Large intestine (tissue), 12 donors: ENCODE measurements at places on chromosomes 3 and 15. TPM values are rescaled to one million over a fixed set of nuclear protein-coding genes. Genes with fewer than 3 reads are reported as not detected.

- DNase-seq = peak; percentile 30
Observed at GRCh38 chr3:154121701-154122551, 736 bp downstream of the ARHGEF26 start.

- DNase-seq = no peak
Observed at GRCh38 chr3:9229325-9229724, 20.1 kb downstream of the SRGAP3 start.

GRCh38 chr15:48289628-48290027, 41.6 kb upstream of the DUT start:
- DNase-seq = no peak

DNA sequence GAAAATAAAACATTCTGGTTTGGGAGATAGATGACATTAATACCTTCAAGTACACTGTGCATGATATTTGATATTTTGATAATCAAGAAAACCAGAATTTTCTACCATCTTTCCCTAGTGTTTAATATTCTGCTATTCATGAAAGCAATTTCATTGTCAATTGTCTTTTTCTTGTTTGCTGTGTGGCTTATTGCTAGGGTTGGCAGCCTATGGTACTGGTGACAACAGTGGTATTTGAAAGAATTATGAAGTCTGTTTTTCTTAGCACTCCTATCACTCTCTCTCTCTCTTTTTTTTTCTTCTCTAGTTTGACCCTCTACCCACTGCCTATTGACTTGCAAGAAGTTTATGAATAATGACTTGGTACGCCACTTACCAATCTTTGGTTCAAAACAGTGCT, 15.4 kb downstream of the RNF13 start:
- no peak for DNase-seq

GRCh38 chr3:185837414-185837813, 12.6 kb upstream of the IGF2BP2 start:
- DNase-seq = no peak

DNA sequence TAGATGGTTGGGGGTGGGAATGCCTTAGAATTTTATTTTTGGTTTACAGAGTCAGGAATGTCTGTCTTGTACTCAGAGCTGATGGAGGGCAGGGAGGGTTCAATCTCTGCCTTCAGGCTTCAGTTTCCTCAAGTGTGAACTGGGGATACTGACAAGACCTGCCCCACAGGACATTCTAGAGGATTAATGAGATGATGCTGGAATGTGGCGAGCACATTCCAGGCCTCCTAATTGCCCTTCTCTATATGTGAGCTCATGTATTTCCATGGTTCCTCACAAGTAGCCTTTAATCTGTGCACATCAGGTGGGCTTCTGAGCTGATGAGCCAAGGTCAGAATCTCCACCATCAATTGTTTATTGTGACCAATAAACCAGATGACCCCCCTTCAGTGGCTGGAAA, 90.4 kb downstream of the CACNA2D3 start:
- DNase-seq = no peak

DNA sequence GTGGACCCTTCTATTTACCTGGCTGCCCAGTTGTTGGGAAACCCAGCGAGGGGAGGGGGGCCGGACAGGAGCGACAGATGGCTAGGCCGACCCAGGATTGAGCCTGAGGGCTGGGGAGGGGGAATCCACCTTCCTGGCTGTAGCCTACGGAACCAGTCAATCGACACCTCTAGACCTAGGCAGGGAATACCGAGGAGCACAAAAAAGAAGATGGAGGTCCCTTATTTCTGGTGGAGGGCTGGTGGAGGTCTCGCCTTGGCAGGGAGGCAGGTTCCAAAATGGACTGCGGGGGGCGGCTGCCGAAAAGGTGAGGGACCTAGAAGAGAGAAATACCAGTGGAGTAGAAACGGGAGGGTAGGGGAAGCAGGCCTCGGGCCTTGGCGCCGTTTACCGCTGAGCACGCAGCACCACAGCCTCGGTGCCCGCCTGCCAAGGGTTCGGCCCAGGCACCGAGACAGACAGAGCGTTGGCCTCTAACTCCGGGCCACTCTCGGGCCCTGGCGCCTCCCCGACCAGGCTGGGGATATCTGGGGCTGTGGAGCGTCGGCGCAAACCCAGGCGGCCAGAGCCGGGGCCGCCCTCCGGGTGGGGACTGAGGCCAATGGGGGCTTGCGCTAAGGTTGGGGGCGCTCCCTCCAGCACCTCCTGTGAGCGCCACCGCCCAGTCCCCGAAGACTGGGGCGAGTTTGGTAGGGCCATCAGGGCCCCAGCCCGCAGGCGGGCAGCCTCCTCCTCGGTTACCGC, 1.6 kb downstream of the ANKRD63 start:
- DNase-seq = no peak

DNA sequence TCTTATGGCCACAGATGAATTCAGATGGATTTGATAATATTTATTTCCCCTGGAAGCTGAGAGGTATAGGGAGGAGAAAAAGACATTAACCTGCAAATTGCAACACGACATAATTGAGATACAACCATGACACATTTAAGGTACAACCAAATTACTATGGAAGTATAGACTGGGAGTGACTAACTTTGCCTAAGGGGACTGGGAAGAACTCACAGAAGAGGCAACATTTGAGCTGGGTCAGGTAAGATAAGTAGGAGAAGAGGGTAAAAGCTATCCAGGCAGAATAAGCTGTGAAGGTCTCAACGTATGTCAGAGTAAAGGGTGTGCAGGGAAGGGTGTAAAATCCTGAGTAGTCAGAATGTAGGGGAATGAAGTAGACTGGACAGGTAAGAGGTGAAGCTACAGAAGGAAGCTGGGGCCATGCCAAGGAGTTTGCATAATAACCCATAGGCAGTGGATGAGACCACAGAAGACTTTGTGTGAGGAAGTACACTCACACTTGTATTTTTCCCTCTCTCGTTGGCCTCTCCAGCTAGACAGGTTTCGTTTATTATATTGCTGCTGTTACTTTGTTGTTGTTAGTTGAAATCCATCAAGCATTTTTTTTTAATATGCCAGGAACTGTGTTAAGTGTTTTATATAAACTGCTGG, 28.0 kb upstream of the PTX3 start:
- no peak for DNase-seq

DNA sequence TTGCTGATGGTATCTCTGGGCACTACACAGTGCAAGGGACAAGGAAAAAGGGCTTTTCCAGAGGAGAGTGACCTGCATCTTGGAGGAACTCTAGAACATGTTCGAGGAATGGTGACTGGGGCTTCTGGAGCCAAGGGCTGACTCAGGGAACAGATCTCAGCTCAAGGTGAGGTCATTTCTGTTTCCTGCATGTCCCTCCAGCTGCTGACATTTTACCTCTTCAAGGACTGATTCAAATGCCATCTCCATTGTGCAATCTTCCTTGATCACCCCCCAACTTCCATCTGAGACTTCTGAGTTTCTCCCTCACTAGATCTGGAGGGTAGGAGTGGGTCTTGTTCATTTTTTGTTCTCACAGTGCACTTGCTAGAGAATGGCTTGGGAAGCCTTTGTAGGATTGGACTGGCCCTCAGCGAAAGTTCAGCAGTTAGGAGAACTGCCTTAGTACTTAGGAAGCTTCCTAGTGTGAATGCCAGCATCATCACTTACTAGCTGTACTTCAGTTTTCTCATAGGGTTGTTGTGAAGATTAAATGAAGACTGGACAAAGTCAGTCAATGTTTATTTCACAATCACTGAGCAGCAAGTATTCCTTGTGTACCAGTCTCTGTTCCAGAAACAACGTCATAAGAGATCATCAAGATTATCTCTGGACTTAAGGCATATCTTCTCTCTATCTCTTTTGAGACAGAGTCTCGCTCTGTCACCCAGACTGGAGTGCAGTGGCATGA, 2.6 kb upstream of the IDH3A start:
- DNase-seq = no peak

GRCh38 chr3:67947808-67948508, 293.5 kb upstream of the SUCLG2 start:
- no peak for DNase-seq

DNA sequence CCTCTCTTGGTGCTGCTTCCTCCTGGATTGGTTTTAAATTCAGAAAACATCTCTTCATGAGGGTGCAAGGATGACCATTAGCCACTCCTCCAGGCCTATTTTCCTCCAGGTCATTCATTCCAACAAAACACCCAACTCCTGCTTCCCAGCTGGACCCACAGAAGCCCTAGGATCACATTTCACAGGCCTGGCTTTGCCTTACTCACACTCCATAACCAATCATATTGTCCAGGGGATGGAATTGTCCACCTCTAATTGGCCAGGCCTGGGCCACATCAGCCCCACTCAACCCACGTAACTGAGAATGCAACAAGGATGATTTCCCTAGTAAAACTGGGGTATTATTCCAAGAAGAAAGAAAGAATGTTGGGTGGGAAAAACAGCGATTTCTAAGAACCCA, 616.7 kb upstream of the SUCLG2 start:
- DNase-seq = no peak

GRCh38 chr3:3082234-3082924, 27.8 kb downstream of the IL5RA start:
- no peak for DNase-seq

DNA sequence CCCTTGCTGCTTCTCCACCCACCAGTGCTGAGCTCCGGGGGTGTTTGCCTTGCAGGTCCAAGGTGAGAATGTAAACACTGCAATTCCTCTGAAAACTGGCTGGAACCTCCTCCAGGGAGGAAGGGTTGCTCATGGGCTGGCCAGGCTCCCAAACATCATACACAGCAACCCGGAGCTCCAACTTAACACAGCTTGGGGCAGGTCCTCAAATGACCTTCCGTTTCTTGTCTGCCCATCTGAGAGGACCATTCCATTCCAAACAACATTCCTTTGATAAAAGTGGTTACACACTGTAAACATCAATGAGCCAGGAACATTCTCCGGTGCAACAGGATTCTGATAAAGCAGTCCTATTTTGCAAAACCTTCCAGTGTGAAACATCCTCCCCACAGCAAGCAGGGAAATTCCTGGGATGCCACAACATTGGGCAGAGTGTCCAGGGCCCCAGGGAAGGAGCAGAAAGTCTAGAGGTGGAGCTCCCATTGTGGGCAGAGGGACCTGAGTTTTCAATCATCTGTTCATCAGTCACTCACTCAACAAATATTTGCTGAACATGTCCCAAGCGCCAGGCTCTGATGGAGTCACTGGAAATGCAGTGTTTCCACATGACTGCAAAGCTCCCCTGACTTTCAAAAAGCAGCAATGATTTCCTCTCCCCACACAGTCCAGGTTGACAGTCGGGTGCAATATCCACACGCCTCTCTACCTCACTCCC, 7.3 kb upstream of the HEG1 start:
- no peak for DNase-seq

DNA sequence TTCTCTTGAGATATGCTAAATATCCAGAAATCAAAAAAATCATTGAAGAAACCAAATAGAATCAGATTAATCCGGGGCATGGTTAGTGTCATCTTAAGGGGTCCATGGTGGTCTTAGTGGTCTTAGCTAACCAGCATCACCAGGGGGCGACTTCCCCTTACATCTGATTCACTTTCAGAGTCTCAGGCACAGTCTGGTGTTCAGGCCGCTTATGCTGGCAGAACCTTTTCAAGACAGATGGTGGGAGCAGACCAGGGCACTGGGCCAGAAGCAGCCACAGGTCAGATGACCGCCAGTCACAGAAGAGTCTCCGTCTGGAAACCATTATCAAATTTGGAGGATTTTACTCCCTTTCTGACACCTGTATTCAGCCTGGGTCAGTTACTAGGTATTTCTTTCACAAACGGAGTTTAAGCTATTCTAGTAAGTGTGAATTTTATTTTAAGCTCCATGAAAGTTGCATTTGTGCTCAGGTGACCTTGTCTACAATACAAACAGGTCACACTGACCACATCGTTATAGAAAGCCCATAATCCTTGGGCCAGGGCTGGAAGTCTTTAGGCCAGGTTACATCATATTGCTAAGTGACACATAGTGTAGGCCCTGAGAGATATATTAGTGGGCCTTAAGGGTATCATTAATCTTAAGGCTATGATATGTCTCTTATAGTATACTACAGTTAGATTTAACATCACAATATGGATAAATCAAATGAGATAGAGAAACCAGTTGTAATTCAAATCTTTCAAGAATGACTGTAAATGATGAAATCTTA, 365.5 kb downstream of the GBE1 start:
- no peak for DNase-seq

DNA sequence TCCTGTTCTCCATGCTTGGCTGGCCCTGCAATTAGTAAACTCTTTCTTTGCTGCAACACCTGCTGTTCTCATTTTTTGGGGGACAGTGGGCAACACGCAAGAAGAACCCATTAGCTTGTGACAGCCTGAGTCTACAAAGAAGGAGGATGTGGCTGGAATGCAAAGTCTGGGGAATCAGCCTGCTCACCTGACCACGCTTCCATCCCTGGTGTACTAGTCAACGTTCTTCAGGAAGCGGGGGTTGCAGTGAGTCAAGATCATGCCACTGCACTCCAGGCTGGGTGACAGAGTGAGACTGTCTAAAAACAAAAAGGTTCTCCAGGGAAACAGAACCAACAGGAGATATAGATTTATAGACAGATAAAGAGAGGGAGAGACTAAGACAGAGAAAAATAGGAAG, 27.7 kb upstream of the KBTBD12 start:
- DNase-seq = no peak

DNA sequence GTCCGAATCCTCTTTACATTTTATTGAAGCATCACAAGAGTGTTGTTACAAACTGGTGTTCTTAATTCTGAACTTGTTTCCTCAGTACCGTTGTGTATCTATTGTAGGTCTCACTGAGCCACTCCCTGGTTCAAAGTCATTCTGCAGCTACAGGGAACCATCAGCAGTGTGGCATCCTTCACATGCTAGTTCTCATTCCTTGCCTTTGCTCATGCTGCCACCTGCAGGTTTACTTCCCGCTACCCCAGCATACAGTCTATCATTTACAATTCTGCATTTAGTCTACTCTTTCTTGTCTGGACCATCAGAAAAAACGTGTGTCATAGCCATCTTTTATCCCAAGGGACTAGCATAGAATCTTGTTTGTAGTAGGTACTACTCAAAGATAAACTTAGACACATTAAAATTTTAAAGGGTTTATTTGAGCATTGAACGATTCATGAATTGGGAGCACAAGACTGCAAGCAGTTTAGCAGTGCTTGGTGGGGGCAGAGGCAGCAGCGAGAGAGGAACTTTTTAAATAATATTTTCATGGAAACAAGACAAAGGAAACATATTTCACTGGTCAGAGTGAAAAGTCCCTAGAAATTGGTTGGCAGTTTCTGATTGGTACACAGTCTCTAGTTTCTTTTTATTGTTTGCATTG, 402.1 kb downstream of the CADM2 start:
- peak; percentile 41 for DNase-seq

- no peak for DNase-seq
Observed at GRCh38 chr15:44580105-44580504, 43.2 kb downstream of the EIF3J start.

KLHL18 gene
- 11.2 TPM for polyA plus RNA-seq

CACNA1D gene
- polyA plus RNA-seq = 58.2 TPM

KLHL40 gene
- 0.25 TPM for polyA plus RNA-seq

GPR156 gene
- 0.33 TPM for polyA plus RNA-seq

P2RY1 gene
- polyA plus RNA-seq = 10.9 TPM

UBE2E2 gene
- 15.4 TPM for polyA plus RNA-seq
